ENCODE measurements at places on chromosomes 16 and 17.

DNA sequence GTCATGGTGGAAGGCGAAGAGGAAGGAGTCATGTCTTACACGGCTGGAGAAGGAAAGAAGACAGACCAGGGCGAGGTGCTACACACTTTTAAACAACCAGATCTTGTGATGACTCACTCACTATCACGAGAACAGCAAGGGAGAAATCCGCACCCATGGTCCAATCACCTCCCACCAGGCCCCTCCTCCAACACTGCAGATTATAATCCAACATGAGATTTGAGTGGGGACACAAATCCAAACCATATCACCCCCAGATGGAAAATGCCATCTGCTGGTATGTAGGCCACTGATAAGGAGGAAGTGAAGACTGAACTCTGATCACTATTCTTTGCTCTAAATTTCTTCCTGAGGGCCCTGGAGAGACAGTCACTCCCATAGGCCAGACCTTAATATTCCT lies 7.5 kb upstream of the ITGAX start:
- DNase-seq, result no peak

GRCh38 chr17:41492771-41493170 lies 3.1 kb upstream of the KRT36 start:
- DNase-seq, result peak; percentile 70

DNA sequence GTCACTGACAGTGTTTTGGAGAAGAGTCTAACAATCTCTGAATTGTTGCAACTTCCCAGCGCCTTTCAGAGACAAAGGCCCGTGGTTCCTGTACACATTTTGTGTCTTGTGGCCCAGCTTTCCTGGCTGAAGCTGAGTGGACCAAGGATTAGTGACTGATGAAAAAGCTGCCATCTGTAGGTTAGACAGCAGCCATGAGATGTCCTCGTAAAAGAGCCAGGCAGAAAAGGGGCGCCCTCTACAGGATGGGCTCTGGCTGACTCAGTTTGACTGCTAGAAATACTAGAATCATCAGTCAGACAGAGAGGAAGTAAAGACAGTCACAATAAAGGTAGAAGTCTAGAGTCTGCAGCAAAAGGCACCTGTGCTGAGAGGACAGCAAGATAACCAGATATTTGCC lies 26.5 kb upstream of the NF1 start:
- DNase-seq, result peak; percentile 32

DNA sequence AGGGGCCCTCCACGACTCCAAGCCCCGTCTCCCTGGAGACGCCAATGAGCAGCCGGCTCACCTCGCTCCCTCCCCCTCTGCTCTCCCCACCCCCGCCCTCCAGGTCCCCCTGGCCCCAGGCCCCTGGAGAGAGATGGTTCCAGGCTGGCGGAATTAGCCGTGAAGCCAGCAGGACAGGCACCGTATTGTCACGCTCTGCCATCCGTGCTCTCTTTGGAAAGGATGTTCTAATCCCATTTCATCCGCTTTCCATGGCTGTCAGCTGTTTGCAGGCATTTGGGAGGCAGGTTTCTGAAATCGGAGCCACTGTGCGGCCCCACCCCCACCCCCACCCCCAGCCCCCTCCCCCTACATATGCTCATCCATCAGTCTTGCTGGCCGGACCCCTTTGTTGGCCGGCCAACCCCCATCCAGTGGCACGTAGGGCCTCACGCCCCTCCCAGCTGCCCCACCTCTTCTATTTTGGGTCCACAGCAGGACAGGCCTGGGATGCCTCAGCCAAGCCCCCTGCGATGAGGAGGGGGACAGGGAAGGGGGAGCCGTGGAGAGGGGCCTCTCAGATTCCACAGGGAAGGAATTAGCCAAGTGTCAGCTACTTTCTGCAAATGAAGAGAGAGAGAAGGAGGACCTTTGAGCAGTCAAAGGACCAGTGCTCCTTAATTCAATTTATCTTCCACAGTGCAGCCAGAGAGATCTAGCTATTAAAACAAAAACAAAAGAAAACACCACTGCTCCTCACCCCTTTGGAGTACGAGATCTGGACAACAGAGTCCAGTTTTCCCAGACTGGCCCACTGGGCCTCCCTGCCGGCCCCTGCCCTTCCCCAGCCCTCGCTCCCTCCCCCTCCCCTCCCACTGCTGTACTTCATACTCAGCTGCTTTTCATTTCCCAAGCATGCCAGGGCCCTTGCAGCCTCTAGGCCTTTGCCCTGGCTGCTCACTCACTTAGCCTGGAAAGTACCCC lies 30.7 kb downstream of the SDK2 start:
- peak; percentile 34 for DNase-seq

- no peak for DNase-seq
Observed at GRCh38 chr16:82695806-82696205, 69.0 kb downstream of the CDH13 start.

DNA sequence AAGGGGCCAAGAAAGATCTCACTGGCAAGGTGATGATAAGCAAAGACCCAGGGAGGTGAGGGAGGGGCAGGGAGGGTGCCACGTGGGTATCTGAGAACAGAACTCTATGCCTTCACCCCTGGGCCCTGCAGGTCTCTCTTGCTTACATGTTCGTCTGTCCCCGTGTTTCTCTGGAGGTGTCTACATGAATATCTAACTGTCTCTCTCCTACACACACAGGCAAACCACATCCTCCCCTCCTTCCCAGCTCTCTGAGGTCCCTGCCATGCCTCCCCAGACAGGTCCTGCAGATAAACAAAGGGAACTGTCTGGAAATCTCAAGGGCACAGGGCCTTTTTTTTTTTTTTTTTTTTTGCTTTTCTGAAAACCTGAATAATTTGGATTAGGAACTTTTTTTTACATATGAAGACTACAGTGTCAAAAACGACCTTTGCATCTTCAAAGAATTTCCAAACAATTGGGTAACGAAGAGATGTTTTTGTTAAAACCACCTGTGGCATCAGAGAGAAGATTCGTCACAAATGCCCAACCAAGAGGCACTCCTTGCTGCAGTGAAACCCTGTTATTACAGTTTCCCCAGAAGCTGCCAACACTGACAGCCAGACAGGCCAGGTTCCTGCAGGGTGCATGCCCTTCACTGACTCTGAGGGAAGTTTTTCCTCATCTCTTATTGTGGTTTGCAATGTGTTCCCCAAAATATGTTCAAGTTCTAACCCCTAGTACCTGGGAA lies 17.8 kb downstream of the PLLP start:
- DNase-seq, result peak; percentile 32

GRCh38 chr17:17063546-17064122 lies 21.4 kb downstream of the MPRIP start:
- DNase-seq, result no peak

- DNase-seq, result no peak
Observed at GRCh38 chr17:80754846-80755245, 210.2 kb downstream of the RPTOR start.

DNA sequence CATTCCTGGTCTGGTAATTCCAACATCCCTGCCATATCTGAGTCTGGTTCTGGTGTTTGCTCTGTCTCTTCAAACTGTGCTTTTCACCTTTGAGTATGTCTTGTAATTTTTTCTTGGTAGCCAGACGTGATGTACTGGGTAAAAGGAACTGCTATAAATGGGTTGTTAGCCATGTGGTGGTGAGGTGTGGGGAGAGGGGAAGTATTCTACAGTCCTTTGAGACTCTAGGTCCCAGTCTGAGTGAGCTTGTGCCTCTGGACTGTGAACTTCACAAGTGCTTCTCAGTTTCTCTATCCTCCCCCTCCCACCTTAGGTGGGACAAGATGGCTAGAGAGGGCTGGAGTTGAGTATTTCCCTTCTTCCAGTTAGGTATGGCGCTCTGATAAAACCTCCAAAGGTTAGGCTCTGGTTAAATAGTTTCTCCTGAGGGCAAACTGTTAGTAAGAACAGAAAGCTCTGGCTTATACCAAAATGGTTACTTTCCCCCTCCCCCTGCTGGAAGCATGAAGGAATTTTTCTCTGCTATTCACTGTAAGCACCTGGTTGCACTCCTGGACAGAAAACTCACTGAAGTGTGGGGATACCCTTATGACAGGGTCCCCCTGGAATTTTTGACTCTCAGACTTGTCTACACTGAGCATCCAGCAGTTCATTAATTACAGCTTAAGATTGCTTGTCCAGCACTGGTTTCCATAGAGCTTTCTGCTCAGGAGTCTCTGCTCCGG lies 87.8 kb downstream of the MARCHF10 start:
- DNase-seq, result no peak

GRCh38 chr17:37466471-37466870 lies 23.2 kb upstream of the DUSP14 start:
- no peak for DNase-seq

DNA sequence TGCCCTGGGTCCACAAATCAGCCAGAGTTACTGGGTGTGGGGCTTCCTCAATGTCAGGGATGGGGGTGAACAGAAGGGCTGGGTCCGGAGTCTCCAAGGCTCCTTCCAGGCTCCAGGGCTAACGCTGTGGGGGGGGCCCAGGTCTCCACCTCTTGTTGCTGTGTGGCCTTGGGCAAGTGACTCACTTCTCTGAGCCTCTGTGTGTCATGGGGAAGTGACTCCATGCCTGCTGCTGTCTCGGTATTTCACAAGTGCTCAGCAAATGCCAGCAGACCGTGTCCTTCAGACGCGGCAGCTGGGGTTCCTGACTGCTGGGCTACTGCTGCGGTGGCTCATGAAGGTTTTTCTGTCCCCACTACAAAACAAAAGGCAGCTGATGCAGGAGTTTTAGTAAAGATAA lies 26.6 kb downstream of the JPH3 start:
- no peak for DNase-seq

GRCh38 chr17:20986767-20987510 lies 55.9 kb downstream of the USP22 start:
- no peak for DNase-seq

DNA sequence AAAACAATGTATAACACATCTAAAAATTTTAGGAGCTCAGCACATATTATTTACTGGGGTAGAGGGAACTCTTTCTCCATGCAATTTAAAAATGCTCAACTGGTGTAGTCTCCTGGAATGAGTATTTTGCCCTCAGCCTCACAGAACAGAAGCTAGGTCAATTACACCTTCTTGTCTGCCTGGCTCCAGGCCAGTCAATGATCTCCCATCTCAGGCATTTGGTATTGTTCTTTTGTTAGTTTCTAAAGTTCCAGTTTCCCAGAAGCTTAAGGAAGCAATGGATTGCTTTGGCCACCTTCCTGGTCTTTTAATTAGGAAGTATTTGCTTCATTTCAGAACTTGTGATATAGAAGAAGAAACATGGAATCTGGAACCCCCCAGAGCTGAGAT lies 360.3 kb upstream of the ASIC2 start:
- DNase-seq, result no peak

DNA sequence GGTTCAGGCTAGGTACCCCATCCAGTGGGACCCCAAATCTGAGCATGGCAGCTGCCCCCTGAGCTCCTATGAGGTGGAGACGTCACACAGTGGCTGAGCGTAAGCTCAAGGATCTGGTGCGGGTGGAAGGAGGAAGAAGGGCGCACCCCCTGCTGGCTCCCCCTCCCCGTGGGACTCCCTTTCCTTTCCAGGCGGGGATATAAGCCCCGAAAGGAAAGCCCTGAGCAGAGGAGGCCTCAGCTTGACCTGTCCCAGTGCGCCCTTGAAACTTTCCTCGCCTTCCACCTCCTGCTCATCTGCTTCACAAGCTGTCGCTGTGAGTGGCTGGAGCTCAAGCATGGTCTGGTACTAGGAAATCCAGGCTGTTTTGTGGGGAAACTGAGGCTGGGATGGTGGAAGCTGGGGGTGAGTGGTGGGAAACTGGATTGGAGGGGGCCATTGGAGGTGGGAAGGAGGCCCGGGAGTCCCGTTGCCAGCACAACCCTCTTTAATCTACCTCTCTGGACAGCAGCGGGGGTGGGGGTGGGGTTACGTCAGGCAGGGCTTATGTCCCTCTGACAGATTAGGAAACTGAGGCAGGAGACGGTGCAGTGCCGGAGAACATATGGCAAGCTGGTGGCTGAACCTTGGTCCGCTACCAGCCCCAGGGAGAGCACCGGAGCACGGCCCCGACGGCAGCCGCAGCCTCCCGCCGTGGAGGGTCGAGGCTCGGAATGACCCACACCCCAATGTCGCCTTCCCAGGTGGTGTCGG lies 92.3 kb upstream of the TMEM97 start:
- no peak for DNase-seq

- no peak for DNase-seq
Observed at GRCh38 chr16:56780646-56781045, 50.7 kb downstream of the NUP93 start.

DNA sequence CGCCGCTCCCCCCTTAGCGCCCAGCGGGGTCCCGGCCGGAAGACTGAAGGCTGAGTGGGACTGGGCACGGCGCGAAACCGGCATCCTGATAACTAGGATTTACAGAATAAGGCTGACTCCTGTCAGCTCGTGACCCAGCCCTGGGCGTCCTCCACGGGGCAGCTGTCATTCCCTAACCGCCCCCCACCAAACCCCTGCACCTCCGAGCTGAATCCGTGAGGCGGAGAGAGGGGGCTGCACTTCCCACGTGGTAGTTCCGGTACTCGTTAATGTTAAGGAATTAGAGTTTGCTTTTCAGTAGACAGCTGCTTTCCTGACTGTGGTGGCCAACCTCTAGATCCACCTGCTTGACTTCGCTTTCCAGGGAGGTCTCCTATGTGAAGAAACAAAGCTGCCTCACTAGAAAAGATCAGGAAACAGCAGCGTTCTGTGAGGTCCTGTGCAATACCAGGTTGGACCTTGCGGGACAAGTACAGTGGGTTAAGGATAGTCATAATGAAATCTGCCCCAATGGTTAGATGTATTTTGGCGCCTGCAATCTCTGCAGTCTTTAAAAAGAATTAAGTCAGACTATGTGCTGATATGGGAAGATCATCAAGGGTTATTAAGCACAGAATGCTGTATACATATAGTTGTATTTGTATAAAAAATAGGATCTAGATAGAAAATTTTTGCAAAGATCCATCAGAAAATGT lies 1.1 kb upstream of the WBP2 start:
- no peak for DNase-seq

GRCh38 chr17:50318501-50319285 lies 27.2 kb upstream of the XYLT2 start:
- no peak for DNase-seq

DNA sequence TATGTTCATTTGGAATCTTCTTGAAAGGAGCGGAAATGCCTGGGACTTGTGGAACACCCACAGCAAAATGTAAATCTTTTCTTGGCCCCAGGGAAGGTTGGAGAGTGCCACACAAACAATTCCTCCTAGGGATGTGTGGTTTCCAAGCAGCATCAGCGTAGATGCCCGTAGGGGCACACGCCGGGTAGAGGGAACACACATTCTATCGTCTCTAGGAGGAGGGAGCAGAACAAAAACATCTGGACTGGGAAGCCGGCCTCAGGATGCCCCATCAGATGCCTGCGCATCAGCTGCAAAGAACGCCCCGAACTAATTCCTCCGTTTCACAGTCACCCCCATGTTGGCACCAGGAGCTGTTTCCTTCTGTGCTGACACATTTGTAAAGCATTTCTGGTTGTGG lies 357.9 kb upstream of the ZFHX3 start:
- no peak for DNase-seq

DNA sequence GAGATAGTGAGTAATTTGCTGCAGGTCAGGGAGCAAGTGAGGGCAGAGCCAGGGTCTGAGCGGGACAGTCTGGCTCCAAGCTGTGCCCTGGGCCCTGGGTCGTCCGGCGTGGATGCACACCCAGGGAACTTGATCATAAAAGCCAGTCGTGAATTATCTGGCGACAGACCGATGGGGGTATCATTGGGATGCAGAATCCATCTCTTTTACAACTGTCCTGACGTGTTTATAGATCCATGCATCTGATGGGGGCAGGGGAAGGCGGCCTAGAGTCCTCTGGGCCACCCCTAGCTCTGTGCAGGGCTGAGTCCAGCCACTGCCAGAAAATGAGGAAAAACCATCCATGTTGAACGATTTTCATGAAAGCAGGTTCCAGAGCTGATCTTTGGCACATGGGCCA lies 332.8 kb downstream of the C16orf95 start:
- no peak for DNase-seq
